ENCODE measurements at places on chromosomes 3 and 15. TPM values are rescaled to one million over a fixed set of nuclear protein-coding genes. Genes with fewer than 3 reads are reported as not detected.

The CCDC54 gene
- not detected for total RNA-seq

GRCh38 chr15:23038726-23039142, 635 bp downstream of the TUBGCP5 start:
- no peak for DNase-seq

DNA sequence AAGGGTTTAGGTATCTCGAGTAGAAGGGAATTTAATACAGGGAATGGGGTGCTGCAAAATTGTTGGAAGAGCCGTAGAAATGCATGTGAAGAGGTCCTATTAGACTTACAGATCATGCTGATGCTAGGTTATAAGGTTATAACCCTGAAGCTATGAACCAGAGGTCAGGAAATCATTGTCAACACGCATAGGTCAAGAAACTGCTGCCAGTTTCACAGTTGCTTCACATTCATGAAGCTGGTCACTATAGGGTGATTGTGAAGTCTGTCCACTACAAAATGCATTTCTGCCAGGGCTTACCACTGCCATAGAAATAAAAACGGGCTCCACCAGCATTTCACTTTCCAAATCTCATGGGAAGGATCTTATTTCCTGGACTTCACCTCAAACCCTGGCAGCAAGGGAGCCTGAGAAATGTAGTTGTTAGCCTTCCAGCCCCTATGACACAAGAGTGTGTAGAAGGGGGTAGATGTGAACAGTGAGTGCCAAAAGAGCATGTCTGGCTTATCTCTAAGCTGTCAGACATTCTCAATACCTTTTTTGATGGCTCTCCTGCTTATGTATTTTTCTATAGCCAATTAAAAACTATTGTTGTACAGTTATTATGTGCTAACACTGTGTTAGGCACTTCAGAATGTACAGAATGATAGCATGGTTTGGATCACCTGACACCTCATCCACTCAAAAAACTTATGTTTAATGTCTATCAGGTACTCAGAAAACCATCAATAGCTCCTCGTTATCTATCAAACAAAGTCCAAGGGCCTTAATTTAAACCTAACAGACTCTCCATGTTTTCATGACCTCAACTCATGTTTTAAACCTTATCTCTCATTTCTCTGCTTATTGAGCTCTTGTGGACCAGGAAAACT, 148.3 kb upstream of the TSC22D2 start:
- no peak for DNase-seq

The EFCAB12 gene
- total RNA-seq = 1.1 TPM

The SLC51B gene
- not detected for total RNA-seq

The P2RY12 gene
- total RNA-seq = not detected

- DNase-seq = no peak
These were observed 272.1 kb downstream of the BBX start for GRCh38 chr3:107794664-107795443.

DNA sequence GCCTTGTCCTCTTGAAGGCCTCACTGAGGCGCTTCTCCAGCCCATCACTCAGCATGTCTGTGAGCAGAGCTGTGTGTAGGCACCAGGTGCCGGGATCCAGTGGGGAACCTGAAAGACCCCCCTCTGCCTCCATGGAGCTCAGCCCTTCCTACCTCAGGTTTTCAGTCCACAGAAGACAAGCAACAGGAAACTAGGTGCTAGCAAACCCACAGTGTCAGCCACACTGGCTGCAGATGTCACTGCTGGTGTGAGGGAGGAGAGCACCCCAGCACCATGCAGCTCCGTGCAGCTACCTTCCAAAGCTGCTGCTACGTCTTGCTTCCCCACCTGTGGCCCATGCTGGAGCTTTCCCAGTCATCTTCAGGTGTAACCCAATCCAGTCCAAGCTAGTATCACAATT, 17.9 kb downstream of the PSTPIP1 start:
- no peak for DNase-seq

DNA sequence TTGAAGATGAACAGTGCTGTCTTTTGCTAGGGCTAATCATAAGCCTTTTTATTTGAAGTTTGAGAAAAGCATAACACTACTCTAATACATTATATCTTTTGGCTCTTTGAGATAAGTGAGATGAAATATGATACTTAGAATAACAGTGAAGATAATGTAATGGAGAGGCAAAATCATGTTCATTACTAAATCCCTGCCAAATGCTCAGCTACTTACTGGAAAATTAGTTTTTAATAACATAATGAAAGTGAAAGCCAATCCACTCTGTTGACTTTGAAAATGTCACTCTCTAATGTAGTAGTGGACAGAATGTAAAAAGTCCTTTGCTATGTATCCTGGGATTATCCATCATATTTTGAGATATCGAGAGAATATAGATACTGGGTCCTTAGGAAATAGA, 35.9 kb upstream of the MYH15 start:
- DNase-seq = no peak

The SAMMSON gene
- total RNA-seq = 1.3 TPM

GRCh38 chr3:46915297-46915822, 37.8 kb downstream of the PTH1R start:
- DNase-seq = no peak

DNA sequence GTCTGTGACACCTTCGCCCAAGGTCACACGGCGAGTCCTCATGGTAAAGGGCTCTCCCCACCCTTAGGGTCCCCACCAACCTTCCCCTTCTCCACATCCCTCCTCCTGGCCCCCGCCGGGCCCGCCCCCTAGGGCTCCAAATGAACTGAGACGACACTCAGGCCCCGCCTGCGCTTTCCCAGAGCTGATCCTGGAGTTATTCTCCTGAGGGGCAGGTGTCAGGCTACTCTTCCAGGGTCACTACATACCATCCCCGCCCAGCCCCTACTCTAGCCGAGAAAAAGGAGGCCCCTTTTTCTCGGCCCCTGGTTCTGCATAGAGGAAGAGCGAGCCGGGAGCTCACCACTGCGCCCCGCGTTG, 292 bp downstream of the USP4 start:
- peak; percentile 42 for DNase-seq

GRCh38 chr15:86010398-86010797, 69.3 kb upstream of the AGBL1 start:
- no peak for DNase-seq

DNA sequence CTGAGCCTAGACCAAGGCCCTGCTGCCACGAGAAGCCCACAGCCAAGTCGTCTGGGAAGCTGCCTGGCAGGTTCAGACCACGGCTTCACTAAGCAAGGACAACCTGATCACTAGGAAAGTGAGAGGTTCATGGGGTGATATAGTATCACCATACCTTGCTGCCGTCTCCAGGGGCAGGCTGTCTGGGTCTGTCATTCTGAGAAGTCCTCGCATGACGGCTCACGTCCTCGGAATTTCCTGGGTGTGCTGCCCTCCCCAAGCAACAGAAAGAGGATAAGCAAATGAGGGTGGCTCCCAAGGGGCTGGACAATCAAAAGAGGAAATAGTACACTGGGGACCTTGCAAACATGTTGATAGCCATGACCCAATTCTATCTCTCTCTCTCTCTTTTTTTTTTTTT, 207.4 kb upstream of the IGF1R start:
- DNase-seq = no peak

DNA sequence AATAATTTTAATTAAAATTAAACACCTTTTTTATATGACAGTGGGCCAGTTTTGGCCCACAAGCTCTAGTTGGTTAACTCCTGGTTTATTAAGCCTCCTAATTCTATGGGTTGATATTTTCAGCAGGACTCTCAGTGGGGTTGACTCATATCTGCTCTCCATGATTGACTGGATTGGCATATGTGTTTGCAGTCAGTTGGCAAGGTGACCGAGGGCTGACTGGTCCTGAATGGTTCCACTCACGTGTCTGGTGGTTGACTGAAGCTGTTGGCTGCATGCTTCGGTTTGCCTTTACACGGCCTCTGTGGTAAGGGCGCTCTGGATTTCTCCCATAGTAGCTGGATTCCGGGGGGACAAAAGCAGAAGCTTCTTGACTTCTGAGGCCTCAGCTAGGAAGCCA, 65.3 kb upstream of the ZNF280D start:
- no peak for DNase-seq

The CLDN18 gene
- 0.11 TPM for total RNA-seq

The GCSAM gene
- 0.04 TPM for total RNA-seq

The SCN11A gene
- not detected for total RNA-seq

- no peak for DNase-seq
These were observed 284.2 kb upstream of the TPM1 start for GRCh38 chr15:62758126-62758951.

GRCh38 chr15:68298882-68299381, 21.4 kb downstream of the FEM1B start:
- no peak for DNase-seq
